ENCODE measurements at places on chromosomes 1 and 21.

- no peak for DNase-seq
These were observed 77.2 kb downstream of the AK4 start for GRCh38 chr1:65225179-65225578.

- DNase-seq, result peak; percentile 30
These were observed 19.7 kb downstream of the PPFIA4 start for GRCh38 chr1:203045821-203046594.

DNA sequence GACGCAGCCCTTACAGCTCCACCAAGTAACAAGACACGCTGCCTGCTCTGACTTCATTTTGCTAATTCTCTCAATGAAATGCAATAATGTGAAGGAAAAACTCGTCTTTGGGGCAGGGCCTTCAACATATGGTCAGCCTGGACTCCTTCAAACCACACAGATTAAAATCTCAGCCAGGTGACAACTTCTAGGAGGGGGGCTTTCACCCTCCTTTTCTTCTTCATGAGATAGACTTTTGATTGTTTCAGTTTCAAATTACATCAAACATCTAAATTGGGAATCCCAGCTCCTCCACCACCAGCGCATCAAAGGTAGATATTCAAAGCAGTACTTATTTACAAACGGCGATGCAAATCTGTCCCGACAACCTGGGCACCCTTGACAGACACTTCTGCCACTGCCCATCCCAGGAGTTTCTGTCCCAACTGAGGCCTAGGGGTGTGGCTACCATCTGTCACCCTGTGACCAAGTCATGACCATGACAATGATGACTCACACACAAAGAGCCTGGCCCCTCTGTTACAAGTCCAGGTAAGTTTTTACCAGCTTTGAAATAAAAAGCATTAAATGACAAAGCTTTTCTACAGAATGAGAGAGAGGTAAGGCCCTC is 29.7 kb downstream of the SSBP3 start:
- DNase-seq, result no peak

DNA sequence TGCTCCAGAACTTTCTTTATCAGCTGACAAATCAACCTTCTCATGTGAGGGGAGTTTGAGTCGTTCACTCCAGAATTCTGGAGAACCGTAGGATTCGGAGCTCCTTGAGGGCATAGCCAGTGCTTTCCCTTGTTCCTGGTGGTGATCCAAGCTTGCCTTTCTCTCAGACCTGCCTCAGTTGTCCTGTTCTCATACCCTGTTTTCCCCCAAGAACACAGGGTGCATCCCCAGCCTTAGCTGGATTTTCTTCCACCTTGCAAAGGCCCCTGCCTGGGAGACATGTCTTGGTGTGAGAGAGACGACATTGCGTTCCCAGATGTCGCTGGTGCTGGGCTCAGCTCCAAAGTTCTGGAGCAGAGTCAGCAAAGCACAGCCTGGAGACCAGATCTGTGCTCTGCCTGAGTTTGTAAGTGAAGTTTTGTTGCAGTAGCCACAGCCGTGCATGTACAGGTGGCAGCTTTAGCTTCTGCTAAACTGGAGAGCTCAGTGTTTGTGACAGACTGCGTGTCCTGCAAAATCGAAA is 40.0 kb downstream of the ABCG1 start:
- peak; percentile 71 for DNase-seq

DNA sequence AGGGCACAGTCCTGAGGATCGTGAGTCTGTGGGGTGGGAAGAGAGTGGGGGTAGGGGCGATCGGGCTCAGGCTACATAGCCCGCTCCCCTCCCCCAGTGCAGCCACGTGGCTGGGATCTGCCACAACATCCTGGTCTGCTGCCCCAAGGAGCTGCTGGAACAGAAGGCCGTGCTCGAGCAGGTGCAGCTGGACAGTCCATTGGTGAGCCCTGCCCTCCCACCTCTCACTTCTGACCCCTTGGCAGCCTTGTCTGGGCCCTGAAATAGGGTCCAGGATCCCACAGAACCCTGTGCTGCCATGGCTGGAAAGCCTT is 5.0 kb downstream of the CNKSR1 start:
- DNase-seq, result no peak

- DNase-seq, result no peak
These were observed 15.1 kb downstream of the NFASC start for GRCh38 chr1:204885790-204886189.

DNA sequence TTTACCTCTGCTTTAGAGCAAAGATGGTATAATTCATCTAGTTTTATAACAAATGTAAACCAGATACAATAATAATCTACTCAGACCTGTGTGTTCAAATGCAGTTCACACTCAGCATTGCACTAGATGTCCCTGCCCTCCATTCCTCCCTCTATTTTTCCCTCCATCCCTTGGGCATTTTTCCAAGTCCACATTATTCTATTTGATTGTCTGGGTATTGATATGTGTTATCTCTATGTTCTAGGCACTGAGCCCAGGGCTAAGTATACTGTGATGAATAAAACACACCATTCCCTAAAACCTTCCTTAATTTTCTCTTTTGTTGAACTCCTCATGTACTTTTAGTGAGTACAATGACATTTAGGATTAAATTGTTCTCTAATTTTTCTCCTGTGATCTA is 66.2 kb upstream of the HMCN1 start:
- DNase-seq, result no peak

DNA sequence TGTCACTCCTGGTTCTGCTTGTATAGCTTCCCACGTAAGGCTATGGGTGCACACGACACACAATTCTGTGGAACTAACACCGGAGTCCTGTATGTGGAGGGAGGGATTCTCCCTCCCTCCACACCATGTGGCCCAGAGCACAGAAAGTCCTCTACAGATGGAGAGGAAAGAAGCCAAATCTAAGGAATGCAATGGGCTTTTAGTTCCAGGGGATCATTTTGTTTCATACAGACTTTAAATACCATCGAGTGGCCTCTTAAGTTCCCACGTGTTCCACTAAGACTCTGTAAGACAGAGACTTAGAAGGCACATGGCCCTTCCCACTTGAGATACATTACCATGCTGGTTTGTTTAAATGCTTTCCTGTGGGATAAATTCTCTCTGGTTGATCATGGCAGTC is 156.0 kb downstream of the TGFB2 start:
- DNase-seq, result no peak

DNA sequence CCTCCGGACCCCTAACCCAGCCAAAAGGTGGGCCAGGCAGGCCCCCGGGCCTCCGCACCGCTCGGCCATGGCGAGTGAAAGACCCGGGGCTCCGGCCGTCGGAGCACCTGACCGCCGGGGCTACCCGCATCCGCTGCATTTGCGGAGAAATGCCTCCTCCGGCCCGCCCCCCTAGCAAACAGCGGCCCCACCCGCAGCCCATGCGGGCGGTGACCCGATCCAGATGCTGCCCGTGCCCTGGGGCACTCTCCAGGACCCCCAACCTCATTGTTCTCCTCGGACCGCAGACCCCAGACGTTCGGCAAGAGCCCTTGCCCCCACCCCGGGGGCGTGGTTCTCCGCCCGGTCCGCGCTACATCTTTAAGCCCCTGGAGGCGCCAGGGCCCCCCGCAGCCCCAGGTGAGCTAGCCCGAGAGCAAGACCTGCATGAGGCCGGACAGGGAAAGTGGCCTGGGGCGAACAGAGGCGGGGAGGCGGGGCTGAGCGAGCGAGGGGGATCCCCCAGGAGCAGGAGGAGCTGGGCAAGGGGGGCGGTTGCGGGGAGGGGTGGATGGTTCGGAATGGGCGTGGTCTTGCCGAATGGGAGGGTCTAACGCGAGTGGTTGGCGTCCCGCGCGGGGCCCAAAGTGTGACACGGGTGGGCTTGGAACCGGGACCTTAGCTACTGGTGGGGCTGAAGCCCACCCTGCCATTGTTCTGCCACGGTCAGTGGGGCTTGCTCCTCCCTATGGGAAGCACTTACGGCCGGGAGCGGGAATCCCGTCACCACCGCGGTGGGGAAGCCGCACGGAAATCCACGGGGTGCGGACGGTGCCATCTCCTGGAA is 6.3 kb upstream of the CRYBG2 start:
- no peak for DNase-seq

DNA sequence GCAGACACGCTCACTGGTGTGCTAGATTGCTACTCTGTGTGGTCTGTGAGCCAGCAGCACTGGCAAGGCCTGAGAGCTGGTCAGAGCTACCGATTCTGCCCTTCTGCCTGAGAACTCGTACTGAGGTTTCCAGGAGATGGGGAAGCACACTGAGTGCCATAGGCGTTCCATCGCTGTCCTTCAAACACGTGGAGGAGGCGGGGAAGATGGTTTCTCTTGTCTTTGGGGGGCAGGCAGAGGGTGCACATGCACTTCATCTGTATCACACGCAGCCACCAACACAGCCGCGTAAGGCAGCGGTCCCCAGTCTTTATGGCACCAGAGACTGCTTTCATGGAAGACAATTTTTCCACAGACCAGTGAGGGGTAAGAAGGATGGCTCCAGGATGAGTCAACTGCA is 23.8 kb upstream of the MX1 start:
- no peak for DNase-seq

DNA sequence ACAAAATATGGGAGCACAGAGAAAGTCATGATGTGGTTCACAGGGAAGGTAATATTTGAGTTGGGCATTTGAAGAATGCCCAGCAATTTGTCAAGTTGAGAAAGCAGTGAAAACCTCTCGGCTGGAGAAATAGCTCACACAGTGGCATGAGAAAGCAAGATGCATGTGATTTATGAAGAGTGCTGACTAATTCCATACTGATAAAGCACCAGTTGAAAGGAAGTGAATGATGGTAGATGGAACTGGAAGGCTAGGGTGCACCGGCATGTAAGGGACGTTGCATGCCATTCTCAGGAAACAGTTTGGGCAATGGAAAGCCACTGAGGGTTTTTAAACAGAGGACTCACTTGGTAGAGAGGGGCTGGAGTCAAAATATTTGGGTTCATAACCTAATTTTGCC is 53.5 kb upstream of the MTF2 start:
- DNase-seq, result no peak

GRCh38 chr1:228219962-228220780 is 12.3 kb downstream of the OBSCN start:
- no peak for DNase-seq

- DNase-seq, result no peak
These were observed 1.7 kb downstream of the COP1 start for GRCh38 chr1:176205332-176205914.

GRCh38 chr21:20451046-20451445 is 547.2 kb upstream of the NCAM2 start:
- DNase-seq, result no peak

- no peak for DNase-seq
These were observed 3.9 kb upstream of the DENND2D start for GRCh38 chr1:111204201-111204982.

- DNase-seq, result no peak
These were observed 315.0 kb downstream of the PTPRU start for GRCh38 chr1:29551123-29551936.

DNA sequence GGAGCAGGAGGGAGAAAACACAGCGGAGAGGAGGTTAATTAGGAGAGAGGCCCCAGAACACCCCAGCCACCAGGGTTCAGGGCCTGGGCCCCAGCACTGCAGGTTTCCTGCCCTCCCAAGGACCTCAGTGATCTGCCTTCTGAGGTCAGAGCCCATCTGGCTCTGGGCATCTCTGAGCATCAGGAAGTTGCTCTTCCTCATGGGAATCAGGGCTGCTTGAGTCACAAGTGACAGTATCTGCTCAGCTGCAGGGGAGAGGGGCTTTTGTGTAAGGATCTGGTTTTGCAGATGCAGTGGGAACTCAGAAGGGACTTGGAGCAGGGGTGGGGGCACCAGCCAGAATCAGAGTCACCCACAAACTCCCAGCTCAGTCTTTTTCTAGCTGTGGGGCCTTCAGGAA is 472.1 kb downstream of the PTPRU start:
- DNase-seq, result no peak

- no peak for DNase-seq
These were observed 31.8 kb upstream of the RBM15 start for GRCh38 chr1:110307239-110307974.

GRCh38 chr21:46145840-46146691 is 9.3 kb downstream of the FTCD start:
- no peak for DNase-seq

DNA sequence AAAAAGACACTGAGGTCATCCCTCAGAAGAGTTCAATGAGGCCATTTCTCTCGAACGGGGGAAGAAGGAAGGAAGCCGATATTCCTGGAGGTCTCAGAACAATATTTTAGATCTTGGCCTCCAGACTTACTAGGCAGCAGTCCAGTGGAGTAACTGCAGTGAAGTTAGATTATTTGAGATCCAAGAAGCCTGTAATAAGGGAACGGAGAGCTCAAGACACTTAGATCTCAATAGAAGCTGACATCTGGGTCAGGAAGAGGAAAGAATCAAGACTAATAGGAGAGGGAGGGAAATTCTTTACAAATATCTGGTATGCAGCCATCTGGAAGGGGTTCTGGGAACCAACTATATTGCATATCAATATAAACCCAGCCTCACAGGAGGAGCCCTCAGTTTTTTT is 13.6 kb upstream of the ENAH start:
- no peak for DNase-seq

- no peak for DNase-seq
These were observed 33.8 kb upstream of the CCN1 start for GRCh38 chr1:85546748-85547147.

GRCh38 chr1:222552882-222553281 is 5.0 kb upstream of the HHIPL2 start:
- no peak for DNase-seq

- no peak for DNase-seq
These were observed 22.8 kb downstream of the NADK start for GRCh38 chr1:1755426-1755825.

- DNase-seq, result peak; percentile 7
These were observed 1.0 kb upstream of the PIGV start for GRCh38 chr1:26786437-26787380.

DNA sequence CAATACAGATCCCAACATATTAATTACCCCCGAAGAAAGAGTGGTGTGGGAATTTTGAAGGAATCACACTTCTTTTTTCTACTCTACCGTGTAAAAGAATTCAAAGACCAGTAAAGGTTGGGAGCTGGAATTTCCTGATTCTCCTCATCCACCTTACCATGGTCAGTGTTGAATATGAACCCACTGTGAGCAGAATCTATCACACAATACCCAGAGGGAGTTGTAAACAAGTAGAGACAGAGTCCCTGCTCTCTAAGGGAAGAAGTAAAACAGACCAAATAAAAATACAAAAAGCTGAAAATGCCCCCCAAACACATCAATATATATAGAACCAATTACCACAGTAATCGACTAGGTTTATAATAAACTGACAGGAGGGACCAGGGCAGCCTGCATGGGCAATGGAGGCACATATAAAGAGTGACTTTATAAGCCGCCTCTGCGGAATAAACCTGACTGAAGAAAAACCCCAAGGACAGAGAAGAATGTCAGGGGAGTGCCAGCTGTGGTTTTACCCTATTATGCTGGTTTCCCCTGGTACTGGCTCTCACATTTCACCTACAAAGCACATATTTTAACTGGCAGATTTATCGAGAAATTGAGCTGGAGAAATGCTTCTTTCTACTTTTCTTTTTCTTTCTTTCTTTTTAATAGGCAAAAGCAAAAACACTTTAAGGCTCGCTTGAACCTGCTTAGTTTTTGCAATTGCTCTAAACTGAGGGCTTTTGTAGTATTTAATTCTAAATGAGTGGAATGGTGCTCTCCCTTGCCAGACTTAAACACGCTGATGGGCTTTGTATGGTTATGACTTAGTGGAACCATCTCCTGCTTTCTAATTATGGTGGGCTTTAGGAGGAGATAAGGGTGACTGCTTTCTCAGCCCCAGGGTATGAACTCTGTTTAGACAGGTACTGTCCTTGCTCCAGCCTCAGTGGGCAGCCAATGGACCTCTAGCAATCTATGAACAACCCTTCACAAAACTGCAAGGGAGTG is 244.8 kb downstream of the ASTN1 start:
- no peak for DNase-seq

GRCh38 chr1:42845866-42846256 is 552 bp upstream of the ZNF691 start:
- DNase-seq, result no peak

GRCh38 chr1:117793413-117793812 is 136.0 kb downstream of the GDAP2 start:
- no peak for DNase-seq

Measured in nucleus accumbens (tissue), 56 donors.